ENCODE measurements at places on chromosomes 12 and 14.

- no peak for DNase-seq
These were observed 188.5 kb upstream of the TMEM132C start for GRCh38 chr12:128078301-128078971.

DNA sequence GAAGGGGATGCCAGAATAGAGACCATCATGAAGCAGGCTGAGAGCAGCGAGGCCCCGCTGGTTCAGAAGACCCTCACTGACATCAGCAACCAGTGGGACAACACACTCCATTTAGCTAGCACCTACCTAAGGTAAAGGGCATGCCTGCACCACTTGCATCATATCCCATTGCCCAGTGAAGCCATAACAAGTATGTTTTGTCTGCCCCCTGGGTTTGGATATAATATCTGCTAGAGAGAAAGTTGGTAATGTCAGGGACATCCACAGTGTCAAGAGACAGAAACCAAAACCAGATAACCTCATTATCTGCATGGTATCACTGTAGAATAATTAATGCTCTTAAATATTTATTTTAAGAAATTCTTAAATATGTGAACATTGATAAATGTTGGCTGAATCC, 173.8 kb downstream of the SYNE2 start:
- no peak for DNase-seq

GRCh38 chr14:89347885-89348284, 69.1 kb downstream of the FOXN3 start:
- DNase-seq = no peak

DNA sequence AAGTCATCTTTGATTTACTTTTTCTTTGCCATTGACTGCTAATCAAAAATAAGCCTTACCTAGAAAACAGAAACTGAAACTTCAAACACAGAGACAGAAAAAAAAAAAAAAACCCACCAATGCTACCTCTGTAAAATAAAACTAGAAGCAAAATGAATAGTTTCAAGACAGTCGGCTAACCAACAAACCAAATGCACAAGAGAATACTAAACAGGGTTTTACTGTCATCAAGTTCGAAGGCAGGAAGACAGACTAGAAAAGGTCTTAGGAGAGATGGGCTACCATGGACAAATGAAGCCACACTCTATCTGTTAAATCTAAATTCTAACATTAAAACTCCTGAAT, 59.5 kb downstream of the SEL1L start:
- DNase-seq = no peak

DNA sequence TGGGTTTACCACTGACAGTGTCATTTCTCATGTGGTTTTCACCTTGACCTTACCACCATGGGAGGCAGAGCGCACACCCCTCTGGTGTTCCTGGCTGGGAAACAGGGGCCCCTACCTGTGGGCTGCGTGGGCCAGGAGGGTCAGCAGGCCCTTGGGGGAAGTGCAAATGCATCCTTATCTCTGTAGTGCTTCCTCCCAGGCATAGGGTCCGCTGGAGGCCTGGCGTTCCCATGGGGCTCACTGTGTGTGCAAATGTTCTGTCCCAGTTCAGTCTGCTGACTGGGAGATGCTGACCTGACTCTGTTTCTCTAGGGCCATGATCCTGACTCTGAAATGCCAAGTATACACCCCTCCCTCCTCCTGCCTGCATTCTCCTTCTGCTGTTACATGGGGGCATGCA, 81.3 kb downstream of the SLC25A47 start:
- DNase-seq = no peak

- peak; percentile 42 for DNase-seq
These were observed 15.5 kb downstream of the EMP1 start for GRCh38 chr12:13211859-13212664.

DNA sequence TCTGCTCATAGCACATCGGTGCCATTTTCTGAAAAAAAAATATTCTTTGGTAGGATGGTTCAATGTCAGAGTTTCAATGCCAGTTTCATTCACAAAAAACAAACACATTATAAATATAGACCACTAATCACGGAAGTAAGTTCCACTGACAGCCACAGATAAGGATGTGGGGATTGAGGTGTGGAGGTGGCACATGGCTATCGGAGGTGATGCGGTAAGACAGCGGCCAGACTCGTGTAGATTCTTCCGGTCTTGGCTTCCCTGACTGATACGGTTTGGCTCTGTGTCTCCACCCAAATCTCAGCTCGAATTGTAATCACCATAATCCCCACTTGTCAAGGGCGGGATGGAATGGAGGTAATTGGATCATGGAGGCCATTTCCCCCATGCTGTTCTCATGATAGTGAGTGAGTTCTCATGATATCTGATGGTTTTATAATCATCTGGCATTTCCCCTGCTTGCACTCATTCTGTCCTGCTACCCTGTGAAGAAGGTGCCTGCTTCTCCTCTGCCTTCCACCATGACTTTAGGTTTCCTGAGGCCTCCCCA, 693.4 kb downstream of the VRK1 start:
- DNase-seq = no peak

DNA sequence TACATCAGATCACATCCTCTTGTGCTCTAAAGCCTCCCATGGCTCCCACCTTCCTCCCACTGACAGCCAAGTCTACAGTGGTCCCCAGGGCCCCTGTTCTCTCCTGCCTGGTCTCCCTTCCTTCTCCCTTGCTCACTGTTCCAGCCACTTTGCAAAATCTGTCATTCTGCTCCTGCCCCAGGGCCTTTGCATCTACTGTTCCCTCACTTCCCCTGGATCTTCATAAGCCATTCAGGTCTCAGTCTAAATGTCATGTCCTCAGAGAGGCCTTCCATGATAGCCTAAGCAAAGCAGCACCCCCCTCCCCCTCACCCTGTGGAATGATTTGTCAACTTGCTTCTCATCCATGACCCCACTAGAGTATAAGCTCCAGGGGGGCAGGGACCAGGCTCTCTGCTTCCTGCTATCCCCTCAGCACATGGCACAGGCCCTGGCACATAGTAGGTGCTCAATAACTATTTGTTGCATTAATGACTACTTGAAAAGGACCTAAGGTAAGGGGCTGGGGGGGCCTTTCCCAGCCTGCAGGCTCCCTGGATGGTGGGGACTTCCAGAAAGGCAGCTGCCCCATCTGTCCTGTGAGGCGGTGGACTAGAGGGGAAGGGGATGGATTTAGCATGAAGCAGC, 5.0 kb downstream of the SLC8B1 start:
- DNase-seq = no peak

DNA sequence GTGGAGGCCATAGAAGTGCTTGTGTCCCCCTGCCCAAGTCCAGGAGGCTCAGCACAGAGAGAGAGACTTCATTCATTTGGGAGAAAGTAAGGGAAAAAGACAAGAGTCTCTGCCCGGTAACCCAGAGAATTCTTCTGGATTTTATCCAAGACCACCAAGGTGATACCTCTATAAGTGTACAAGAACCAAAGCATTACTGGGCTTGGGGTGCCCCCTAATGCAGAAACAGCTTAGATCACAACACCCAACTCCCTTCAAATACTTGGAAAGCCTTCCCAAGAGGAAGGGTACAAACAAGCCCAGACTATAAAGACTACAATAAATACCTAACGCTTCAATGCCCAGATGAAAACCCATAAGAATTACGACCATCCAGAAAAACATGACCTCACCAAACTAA, 119.7 kb upstream of the PDE3A start:
- DNase-seq = no peak

GRCh38 chr12:60494244-60494643, 898.4 kb downstream of the SLC16A7 start:
- no peak for DNase-seq

GRCh38 chr14:71246539-71246938, 339.3 kb downstream of the PCNX1 start:
- DNase-seq = no peak

DNA sequence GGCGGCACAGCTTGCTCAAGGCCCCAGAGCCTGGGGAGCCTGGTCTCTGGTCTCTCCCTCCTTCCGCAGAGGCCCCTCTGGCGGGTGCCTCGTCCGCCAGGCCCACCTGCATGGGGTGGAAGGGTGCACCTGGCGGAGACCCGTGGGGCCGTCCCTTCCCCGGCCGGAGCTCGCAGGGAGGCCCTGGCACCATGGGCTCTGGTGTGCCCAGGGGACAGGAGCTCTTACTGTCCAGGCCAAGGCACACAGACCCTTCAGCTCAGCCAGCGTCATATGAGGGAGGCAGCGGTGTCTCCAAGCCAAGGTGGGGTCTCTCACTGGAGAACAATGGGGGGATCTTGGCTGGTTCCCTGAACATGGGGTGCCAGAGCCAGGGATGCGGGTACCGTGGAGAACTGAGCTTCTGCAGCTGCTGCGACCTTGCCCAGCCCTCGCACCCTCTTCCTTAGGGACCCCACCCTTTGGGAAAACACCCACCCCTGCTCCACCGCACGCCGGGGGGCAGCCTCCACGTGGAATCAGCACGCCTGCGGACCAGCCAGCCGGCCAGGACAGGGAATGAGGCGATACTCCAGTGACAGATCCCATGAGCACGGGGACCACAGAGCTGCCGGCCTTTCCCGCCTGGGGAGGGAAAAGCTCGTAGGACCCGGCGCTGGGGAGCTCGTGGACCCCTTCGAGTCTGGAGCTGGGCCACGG, 25.7 kb upstream of the GALNT9 start:
- DNase-seq = no peak

DNA sequence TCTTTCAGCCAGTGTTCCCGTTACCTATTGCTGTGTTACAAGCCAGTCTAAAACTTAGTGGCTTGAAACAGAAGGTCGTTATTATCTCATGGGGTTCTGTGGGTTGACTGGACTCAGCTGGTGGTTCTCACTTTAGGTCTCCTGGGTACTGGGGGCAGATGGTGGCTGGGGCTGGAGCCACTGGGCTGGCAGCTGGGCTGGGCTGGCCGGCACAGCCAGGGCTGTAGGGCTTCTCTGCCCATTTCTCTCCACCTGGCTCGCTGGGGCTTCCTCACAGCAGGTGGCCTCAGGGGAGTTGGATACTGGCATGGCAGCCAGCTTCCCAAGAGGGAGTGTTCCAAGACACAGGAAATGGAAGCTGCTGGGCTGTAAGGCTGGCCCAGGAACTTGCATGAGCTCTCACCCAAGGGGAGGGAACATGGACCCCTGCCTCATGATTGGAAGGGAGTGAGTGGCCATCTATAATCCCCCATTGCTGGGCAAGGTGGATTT, 27.0 kb downstream of the TUNAR start:
- no peak for DNase-seq

- DNase-seq = no peak
These were observed 87.6 kb upstream of the EGLN3 start for GRCh38 chr14:34038358-34039057.

DNA sequence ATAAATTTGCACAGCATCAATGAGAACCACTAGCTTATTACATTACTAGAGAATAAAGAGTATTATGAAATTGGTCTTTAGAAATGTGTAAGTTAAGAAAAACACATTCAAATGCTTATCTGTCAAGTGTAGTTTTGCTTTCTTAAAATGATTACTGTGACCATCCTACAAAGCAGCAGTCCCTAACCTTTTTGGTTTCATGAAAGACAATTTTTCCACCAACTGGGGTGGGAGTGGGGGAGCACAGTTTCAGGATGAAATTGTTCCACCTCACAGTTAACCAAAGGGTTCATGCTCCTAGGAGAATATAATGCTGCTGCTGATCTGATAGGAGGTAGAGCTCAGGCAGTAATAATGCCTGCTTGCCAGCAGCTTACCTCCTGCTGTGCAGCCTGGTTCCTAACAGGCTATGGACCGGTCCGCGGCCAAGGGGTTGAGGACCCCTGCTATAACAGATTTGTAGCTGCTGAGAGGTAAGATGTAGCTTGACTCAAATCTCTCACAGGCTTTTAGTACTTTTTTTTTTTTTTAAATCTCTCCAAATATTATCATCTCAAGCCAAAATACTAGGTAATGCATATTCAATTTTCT, 45.4 kb downstream of the PPP4R3A start:
- no peak for DNase-seq

DNA sequence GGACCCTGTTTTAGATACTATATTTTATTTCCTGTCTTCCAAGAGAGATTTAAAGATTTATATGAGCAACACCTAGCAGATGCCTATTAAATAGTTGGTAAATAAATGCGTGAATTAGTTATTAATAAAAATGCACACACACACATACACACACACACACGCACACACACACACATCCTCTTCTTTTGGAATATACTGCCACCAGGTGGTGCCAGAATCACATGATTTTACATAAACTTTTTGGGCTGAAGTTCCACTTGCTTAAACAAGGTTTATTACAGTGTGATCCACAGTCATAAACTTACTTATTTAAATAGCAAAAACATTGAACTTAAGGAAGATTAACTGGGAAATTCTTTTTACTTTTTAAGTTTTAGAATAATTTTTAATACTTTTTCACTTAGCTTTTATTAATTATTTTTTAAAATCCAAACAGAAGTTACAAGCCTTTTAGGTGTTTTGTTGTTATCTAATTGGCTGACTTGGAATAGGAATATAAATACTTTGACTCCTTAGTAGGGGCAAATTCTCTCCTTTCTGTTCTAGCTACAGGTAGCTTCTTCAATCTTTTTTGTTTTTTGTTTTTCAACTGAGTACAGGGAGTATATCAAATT, 17.5 kb downstream of the RAD51B start:
- no peak for DNase-seq

- no peak for DNase-seq
These were observed 17.9 kb upstream of the PLEKHG6 start for GRCh38 chr12:6292606-6293005.

DNA sequence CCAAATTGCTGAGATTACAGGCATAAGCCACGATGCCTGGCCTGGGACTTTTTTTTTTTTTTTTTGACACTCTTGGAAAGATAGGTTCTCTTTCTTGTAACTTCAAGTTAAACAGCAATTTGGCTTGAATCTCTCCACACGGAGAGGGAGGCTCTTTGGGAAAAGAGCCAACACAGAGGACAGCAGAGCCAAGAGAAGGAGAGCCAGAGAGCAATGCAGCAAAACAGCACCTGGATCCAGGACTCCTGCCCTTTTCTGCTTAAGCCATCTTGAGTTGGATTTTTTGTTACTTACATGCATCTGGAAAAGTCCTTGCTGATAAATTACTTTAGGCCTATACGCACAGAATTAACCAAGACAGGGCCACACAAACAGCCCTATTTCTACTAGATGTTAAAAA, 176.8 kb downstream of the APAF1 start:
- DNase-seq = no peak

DNA sequence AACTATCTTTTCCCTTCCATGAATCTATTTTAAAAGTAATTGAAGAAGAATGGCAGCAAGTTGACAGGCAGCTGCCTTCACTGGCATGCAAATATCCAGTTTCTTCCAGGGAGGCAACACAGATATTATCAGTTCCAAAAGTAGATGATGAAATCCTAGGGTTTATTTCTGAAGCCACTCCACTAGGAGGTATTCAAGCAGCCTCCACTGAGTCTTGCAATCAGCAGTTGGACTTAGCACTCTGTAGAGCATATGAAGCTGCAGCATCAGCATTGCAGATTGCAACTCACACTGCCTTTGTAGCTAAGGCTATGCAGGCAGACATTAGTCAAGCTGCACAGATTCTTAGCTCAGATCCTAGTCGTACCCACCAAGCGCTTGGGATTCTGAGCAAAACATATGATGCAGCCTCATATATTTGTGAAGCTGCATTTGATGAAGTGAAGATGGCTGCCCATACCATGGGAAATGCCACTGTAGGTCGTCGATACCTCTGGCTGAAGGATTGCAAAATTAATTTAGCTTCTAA, 18.4 kb downstream of the TMPO start:
- no peak for DNase-seq

Data from stimulated activated CD8-positive, alpha-beta memory T cell treated with anti-CD3 and anti-CD28 coated beads, Interleukin-4, amount 100 ng/mL, for 4 hours (primary cell).